ENCODE measurements at places on chromosomes 4 and X.

- DNase-seq = no peak
Measured at GRCh38 chr4:152321398-152321797, 214.5 kb downstream of the FBXW7 start.

- no peak for DNase-seq
Measured at GRCh38 chr4:42464550-42465094, 67.3 kb downstream of the SHISA3 start.

GRCh38 chrX:36861601-36862000, 146.6 kb upstream of the FAM47C start:
- no peak for DNase-seq

GRCh38 chr4:165879641-165880040, 6.6 kb downstream of the TLL1 start:
- DNase-seq = no peak

DNA sequence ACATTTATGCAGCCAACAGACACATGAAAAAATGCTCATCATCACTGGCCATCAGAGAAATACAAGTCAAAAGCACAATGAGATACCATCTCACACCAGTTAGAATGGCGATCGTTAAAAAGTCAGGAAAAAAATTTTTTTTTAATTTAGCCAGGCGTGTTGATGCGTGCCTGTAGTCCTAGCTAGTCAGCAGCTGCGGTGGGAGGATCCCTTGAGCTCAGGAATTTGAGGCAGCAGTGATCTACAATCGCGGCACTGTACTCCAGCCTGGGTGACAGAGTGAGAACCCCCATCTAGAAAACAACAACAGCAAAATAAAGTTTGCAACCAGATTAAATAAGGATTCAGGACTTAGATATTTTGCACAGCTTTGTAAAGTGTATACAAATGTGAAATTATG, 65.7 kb upstream of the ALG13 start:
- DNase-seq = no peak

DNA sequence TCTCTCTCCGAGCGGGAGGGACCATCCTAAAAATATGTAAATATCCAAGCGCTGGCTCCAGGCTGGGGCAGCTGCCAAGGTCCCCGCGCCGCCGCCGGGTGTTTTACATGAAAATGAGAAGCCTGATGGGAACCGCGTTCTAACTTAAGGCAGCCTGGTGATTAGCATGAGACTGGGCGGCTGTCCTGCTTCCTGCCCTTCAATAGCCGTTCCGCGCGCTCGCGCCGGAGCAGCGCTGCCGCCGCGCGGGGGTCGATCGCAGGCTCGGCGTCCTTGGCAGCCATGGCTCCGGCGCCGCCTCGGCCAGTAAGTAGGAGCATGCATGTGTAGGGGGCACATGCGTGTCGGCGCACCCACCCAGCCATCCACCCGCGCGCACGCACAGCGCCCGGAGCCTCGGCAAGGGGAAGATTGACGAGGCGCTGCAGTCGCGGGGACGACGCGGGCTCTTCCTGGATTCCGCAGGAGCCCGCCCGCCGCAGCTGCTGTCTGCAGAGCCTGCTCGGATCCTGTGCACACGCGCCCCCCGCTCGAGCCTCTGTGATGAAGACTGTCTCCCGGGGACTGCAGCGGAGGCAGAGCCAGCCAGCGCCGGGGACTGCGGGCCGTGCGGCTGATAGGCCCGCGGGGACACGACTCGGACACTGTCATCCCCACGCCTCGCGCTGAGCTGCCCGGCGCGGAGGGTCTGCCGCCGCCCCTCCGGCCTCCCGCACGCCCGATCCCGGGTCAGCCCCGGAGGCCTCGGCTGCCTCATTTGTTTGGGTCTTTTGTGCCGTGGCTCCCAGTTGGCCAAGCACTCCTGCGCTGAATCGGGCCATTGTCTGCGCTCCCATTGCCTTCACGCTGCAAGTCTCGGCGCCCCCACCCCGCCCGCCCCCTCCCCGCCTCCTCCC, 734 bp downstream of the STOX2 start:
- no peak for DNase-seq

DNA sequence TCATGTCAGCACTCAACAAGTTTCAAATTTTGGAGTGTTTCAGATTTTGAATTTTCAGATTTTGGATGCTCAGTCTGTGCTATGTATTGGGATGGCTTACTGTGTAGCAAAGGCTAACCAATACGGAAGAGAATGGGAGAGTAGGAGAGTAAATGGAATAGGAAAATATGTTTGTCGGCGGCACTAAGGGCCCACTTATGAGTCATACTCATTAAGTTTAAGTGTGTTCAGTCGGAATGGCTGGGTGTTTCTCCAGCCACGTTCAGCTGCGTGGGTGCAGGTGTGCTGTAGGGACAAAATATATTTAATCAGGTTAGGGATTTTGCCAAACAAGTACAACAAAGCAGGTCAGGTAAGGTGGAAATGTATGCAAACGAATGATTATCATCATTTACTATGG, 13.6 kb downstream of the FTHL17 start:
- no peak for DNase-seq

GRCh38 chrX:39381422-39381821, 580.2 kb downstream of the MID1IP1 start:
- no peak for DNase-seq

- DNase-seq = no peak
Measured at GRCh38 chrX:15151267-15152186, 118.4 kb downstream of the ASB9 start.

- DNase-seq = no peak
Measured at GRCh38 chrX:39170464-39170863, 369.2 kb downstream of the MID1IP1 start.

DNA sequence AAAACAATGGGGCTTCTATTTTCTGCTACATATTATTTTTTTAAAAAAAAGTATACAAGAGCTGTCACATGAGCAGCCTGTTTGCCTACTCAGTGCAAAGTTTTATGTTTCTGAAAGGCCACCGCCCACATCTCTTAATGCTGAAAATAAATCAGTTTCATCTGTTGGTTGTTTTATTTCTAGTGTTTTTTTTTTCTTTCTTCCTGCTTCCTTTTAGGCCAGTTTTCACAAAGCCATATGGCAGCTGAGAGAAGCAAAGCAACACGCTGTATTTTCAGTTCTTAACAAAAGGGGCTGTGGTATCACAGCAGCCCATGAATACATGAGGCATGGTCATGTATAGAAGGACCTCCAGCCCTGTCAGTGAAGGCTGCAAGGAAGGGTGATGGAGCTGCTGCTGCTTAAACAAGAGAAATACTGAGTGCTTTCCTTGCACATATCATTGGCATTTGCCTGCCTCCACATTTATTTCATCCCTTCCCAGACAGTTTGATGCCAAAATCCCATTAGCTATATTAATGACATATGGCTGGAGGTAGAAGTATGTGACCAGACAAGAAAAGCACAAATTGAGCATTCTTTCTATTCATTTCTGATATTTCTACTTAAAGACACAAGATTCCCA, 172.5 kb downstream of the PCDH18 start:
- DNase-seq = peak; percentile 14

DNA sequence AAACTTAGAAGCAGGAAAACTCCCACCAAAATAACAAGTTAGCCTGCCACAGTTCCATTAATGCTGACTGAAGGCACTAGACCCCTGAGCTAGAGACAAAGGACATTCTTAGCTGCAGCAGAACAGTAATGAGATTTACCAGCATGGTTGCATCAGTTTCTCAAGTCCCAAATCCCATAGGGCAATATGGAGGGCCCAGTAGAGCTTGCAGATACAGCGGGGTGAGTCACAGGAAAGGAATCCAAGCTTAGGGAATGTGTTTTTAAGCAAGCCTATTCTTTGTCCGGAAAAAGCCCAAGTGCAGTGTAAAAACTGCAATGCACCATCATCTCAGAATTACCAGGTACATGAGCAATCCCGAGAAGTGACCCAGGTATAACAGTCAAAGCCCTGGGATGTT, 51.3 kb upstream of the EXOC1L start:
- DNase-seq = no peak

DNA sequence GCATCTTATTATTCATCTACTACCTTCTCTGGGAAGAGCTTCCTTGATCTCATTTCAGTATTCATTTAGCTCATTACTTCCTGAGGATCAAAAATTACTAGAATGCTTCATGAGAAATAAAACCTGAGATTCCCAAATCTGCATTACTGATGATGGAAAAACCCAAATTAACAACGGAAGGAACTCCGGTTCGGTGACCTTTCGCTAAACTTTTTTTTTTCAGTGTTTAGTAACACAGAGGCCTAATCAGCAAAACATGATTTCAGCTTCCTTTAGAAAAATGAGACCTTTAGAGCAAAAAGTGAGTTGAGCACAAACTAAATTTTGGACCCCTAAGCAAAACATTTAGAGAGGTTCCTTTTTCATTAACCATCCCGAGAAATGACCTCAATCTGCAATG, 229.2 kb downstream of the MAML3 start:
- DNase-seq = no peak

- DNase-seq = no peak
Measured at GRCh38 chr4:13640149-13640940, 12.8 kb upstream of the BOD1L1 start.

DNA sequence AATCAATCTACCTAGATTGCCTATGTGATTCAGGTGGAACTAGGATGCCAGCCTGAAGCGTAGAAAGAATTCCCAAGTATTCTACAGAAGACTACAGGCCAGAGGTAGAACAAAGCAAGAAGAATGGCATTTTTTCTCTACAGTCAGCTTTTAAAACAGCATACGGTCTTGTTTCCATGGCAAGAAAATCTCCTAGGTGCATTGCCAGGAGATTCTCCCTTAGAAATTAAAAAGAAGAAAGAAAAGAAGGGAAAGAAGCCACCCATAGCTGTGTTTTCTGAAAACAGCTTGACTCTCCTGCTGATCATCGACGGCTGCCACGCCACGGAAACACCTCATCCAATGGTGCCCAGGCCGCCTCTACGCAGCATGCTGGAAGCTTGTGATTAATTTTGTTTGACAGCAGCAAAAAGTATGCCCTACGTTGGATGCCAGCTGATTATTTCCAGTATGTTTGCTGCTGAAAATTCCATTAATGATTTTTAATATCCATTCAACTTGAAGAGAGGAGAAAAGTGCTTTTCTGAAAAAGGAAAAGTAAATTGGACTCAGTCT, 24.1 kb downstream of the ANK2 start:
- no peak for DNase-seq

DNA sequence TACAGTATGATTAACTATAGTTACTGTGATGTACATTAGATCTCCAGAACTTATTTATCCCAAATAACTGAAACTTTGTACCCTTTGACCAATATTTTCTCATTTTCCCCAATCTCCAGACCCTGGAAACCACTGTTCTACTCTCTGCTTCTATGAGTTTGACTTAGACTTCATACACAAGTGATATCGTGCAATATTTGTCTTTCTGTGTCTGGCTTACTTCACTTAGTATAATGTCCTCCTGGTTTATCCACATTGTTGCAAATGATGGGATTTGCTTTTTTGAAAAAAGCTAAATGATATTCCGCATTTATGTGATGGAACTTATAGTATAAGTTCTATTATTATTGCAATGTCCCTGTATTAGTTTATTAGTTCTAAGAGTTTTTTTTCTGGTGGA, 81.8 kb upstream of the SOD3 start:
- no peak for DNase-seq

- DNase-seq = no peak
Measured at GRCh38 chr4:90127706-90128345, 632 bp downstream of the CCSER1 start.

GRCh38 chr4:77235289-77235854, 78.4 kb downstream of the CCNG2 start:
- no peak for DNase-seq

DNA sequence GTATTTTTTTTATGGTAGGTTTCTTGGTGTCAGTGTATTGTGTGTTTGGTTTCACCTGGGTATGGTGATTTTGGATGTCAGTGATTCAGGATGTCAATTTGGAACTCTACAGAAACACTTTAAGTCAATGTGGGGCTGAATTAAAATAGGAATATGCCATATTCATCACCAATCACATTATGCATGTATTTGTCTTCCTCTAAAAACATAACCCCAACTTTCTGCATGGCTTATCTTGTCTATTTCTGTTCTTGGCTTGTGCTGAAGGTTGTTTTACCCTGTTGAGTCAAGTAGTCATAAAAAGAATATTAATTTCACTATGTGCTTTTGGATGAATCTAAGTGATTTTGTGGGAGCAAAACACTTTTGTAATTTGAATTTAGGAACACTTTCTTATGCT, 19.0 kb downstream of the ZNF721 start:
- no peak for DNase-seq

- DNase-seq = no peak
Measured at GRCh38 chr4:139167774-139168444, 9.1 kb downstream of the ELF2 start.

- DNase-seq = no peak
Measured at GRCh38 chrX:18174971-18175370, 45.7 kb downstream of the BEND2 start.

- DNase-seq = no peak
Measured at GRCh38 chrX:77640702-77641101, 145.3 kb downstream of the ATRX start.

GRCh38 chr4:15147714-15148113, 145.4 kb downstream of the CPEB2 start:
- DNase-seq = no peak

DNA sequence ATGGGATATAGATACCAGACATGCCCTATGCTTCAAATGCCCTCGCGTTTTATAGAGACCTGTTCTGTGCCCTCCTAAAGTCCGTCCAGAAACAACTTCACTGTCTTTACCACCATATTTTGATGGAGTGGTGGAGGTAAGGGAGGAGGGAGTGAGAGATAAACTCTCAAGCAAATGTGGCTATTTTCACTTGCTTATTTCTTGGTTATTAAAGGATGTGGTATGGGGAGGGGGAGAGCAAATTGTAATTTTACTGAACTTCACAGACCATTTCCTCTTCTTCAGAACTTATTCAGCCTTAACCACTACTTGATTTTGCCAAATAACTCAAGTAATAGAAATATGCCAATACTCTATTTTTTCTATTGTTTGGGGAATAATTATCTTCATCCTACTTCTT, 31.5 kb downstream of the GPR174 start:
- no peak for DNase-seq

DNA sequence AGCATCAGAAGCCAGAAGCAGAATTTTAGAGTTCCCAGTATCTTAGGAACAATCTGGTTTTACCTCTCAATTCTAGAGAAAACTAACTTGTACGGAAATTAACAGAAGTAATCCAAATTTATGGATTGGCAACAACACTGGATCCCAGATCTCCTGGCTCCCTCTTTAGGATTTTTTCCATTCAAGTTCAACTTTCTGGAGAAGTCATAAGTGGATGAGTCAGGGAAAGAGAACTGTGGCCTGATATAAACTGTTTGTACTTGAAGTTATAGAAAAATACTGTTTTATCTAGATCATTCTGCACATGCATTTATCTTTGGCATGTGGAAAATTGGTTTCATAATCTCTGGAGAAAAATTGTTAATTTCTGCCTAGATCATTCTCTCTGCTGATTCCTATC, 380.4 kb downstream of the PCDH7 start:
- DNase-seq = no peak

DNA sequence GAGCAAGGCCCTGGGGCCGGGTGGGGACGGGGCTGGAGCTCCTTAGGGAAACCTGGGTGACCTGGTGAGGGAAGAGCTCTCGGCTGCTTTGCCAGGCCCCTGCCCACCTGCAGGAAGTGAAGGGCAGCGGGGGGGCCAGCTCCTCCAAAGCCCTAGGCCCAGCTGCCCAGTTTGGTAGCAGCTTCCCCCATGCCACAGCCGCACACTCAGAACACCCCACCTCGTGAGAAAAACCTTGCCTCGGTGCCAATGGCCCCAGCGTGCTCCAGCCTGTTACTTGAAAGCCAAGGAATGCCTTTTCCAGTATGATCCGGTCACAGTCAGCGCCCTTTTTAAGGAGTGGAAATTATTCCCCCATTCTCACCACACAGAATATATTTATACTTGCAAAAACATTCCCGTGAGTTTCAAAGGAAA, 38.3 kb downstream of the ACOX3 start:
- DNase-seq = no peak

- DNase-seq = no peak
Measured at GRCh38 chr4:121062521-121062920, 9.8 kb downstream of the NDNF start.
